ENCODE measurements at places on chromosomes 7 and 10. TPM values are rescaled to one million over a fixed set of nuclear protein-coding genes. Genes with fewer than 3 reads are reported as not detected.

GPR15LG gene
- polyA plus RNA-seq: not detected

DNA sequence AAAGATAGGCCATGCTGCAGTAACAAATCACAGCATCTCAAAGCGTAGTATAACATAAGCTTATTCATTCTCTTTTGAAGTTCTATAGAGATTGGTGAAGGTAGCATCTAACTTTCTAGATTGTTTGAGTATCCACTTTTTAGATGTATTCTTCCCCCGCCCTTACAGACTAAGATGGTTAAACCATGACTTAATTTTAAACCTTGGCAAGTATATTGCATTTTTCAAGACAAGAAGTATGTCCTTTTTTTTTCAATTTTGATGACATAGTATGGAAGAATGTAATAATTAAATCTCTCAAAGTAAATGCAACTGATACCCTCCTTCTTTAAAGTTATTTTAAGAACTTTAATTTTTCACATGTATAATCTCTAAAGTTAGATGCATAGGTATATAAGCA is 190.0 kb downstream of the KCND2 start:
- H3K27ac ChIP-seq: no peak overlapping the region
- H3K4me3 ChIP-seq: no peak overlapping the region
- peak; percentile 2 for DNase-seq

DNA sequence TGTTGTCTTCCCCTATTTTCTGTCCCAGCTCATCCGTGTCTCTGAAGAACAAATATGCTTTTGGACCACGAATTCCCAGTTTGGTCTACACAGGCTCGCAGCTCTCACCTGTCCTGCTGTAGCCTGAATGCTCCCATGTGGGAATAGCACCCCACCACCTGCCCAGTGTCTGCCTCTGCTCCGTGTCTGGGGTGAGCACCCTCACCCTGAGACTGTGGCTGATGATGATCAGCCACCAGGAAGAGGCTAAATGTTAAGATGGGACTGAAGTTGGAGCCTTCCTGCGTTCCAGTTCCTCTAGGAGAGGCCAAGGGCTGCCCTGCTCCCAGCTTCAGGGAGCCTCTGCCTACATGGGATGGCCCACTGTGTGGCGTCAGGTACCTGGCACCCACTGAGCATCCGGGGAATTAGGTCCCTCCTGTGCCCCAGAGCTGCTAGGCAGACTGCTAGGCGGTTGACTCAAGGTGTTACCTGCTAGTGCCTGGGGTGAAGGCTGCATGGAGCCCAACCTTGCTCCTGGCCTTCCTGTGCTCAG is 3.7 kb downstream of the PGAM2 start:
- H3K4me1 ChIP-seq: peaks cover 34% of the 10 kb centered on the region
- peaks cover 25% of the 10 kb centered on the region for H3K27me3 ChIP-seq
- no peak overlapping the region for H3K4me3 ChIP-seq

FOXI2 gene
- 0.40 TPM for polyA plus RNA-seq

CYP3A4 gene
- polyA plus RNA-seq: 0.13 TPM

GRCh38 chr7:536231-536630 is 16.6 kb upstream of the PDGFA start:
- no peaks in the 10 kb centered on the region for H3K36me3 ChIP-seq
- no peak overlapping the region for H3K4me3 ChIP-seq
- H3K27me3 ChIP-seq: no peaks in the 10 kb centered on the region
- peaks cover 22% of the 10 kb centered on the region for H3K4me1 ChIP-seq

DNA sequence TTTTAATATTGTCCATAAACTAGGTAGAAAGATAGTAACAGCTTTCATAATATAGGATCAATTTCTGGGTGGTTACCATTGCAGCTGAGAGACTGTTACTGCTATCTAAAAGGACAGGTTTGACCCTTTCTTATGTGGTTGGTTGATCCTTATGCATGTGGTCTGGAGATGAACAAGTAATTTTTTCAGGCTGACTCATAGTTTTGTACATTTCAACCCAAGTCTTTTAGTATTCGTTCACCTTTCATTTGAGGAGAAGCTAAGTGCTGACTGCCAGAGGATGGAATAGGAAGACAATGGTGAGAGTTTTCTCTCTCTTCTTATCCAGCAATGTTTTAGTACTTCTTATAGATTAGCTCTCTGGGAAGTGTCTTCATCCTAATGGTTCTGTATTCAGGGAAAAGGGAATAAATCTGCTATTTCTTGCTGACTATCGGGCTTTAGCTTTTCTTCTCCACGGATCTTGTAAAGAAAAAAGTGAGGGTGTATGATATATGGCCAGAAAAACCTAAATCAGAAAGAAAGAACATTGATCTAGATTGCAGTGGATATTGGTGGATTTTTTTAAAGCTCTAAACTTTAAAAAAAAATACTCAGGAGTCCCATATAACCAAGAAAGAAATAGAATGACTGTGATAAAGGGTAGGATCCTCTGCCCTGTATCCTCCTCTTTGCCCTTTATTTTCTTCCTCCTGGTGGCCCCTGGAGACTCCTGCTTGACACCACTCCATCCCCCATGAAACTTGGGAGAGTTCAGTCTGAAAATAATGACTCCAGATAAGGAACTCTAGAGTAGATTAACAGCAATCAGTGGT is 88.0 kb downstream of the CPED1 start:
- H3K27ac ChIP-seq: no peak overlapping the region
- no peaks in the 10 kb centered on the region for H3K4me1 ChIP-seq
- H3K27me3 ChIP-seq: no peaks in the 10 kb centered on the region

HOXA11 gene
- 2.0 TPM for polyA plus RNA-seq

INTS1 gene
- 63.4 TPM for polyA plus RNA-seq

GRCh38 chr10:59907537-59907917 is 1.2 kb upstream of the CCDC6 start:
- no peaks in the 10 kb centered on the region for H3K36me3 ChIP-seq
- no peak overlapping the region for H3K27ac ChIP-seq
- H3K4me3 ChIP-seq: no peak overlapping the region

GRCh38 chr10:105656856-105657255 is 1015.8 kb downstream of the SORCS3 start:
- no peak overlapping the region for H3K4me3 ChIP-seq
- no peak overlapping the region for H3K27ac ChIP-seq
- no peaks in the 10 kb centered on the region for H3K27me3 ChIP-seq
- no peaks in the 10 kb centered on the region for H3K36me3 ChIP-seq
- no peaks in the 10 kb centered on the region for H3K4me1 ChIP-seq

- H3K27ac ChIP-seq: no peak overlapping the region
- H3K4me3 ChIP-seq: no peak overlapping the region
- no peaks in the 10 kb centered on the region for H3K4me1 ChIP-seq
- H3K27me3 ChIP-seq: no peaks in the 10 kb centered on the region
Measured at GRCh38 chr7:135441791-135442190, 68.1 kb downstream of the CNOT4 start.

- H3K4me3 ChIP-seq: peak overlapping the region; percentile 56
- peaks cover 5% of the 10 kb centered on the region for H3K27me3 ChIP-seq
- H3K4me1 ChIP-seq: peaks cover 38% of the 10 kb centered on the region
- H3K27ac ChIP-seq: peak overlapping the region; percentile 79
- no peaks in the 10 kb centered on the region for H3K36me3 ChIP-seq
- DNase-seq: peak; percentile 85
Measured at GRCh38 chr10:6201516-6201975, 1.2 kb upstream of the PFKFB3 start.

TRIM74 gene
- not detected for polyA plus RNA-seq

HERPUD2 gene
- 22.3 TPM for polyA plus RNA-seq

DNA sequence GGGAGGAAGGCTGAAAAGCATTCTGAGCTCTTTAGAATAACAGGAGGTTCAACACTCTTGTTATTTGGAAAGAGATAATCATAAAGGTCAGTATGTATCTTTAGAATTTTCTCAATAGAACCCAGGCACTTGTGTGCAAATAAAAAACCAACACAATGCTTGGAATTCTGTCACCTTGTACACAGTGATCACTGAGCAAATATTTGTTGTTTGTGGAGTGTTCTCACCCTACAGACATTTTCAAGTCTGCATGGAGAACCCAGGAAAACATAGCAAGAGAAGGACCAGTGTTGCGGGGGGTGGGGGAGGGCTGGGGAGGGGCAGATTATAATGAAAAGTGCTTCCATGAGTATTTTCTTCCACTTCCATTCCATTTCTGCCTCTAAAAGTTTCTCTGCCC is 87.4 kb downstream of the FAM107B start:
- no peaks in the 10 kb centered on the region for H3K4me1 ChIP-seq
- H3K36me3 ChIP-seq: no peaks in the 10 kb centered on the region
- H3K4me3 ChIP-seq: no peak overlapping the region
- no peak for DNase-seq

GRCh38 chr7:142770661-142771352 is at the start of gene PRSS2:
Gene PRSS2 (plus strand): TSS chr7:142770970. CDS start chr7:142770983, 13 bp downstream.
- H3K4me3 ChIP-seq: no peak within 1 kb of the TSS
- no peaks in the 10 kb centered on the region for H3K4me1 ChIP-seq
- no peaks in the 10 kb centered on the region for H3K36me3 ChIP-seq
- no peaks in the 10 kb centered on the region for H3K27me3 ChIP-seq
- H3K27ac ChIP-seq: no peak within 1 kb of the TSS

SPDYE8 gene
- 0.26 TPM for polyA plus RNA-seq

DNA sequence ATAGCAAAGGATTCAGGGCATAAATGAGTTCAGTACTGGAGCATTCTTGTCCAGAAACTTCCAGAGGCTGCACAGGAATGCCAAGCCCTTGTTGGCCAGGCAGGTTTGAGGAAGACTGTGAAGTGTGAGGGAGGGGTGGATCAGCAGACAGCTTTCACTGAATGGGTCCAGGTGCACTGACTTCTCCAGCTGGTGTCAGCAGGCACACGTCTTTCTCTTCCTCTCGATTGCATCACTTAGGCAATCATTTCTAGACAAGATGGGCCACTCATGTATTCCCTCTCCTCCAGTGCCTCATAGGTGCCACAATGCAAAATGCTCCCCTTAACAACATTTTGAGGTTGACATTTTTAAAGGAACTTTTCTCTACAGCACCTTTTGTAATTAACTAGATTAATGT is 15.6 kb upstream of the PLEKHS1 start:
- H3K4me3 ChIP-seq: no peak overlapping the region
- peaks cover 2% of the 10 kb centered on the region for H3K36me3 ChIP-seq

MMD2 gene
- 0.07 TPM for polyA plus RNA-seq

ERCC6 gene
- polyA plus RNA-seq: 9.7 TPM

DNA sequence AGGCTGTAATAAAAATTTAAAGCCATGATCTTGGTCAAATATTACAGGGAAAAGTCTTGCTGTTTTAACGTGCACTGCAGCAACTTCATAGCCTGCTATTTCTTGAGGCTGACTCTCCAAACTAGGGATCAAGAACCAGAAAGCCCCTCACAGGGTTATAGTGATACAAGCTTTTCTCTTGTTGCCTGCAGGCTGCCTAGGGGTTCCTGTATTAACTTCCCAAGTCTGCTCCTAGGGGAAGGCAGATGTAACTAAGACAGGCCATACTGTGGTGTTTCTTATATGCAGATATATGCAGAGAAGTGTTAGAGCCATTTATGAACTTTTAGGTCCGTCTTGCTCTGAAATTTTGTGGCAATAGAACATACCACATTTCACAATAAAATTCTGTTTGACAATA is 175.7 kb downstream of the FOXP2 start:
- H3K4me3 ChIP-seq: no peak overlapping the region
- H3K36me3 ChIP-seq: no peaks in the 10 kb centered on the region
- no peaks in the 10 kb centered on the region for H3K27me3 ChIP-seq
- no peaks in the 10 kb centered on the region for H3K4me1 ChIP-seq
- no peak overlapping the region for H3K27ac ChIP-seq
